Pericardium fibroblast (primary cell): ENCODE measurements at places on chromosomes 1 and 21. TPM values are rescaled to one million over a fixed set of nuclear protein-coding genes. Genes with fewer than 3 reads are reported as not detected.

The GBP4 gene
- 0.17 and 0.70 TPM in 2 replicates for total RNA-seq

The OR2G6 gene
- total RNA-seq: not detected in 2 replicates

The SLC44A3 gene
- 0.34 and 0.70 TPM in 2 replicates for total RNA-seq

The UBXN10 gene
- under 0.01 TPM in 1 of 2 replicates, not detected in the other for total RNA-seq

The MYOC gene
- 0.82 TPM in 1 of 2 replicates, not detected in the other for total RNA-seq

The NFASC gene
- total RNA-seq: 3.2 and 13.0 TPM in 2 replicates

The ADAMTS5 gene
- total RNA-seq: 4.4 and 17.4 TPM in 2 replicates

The S100A8 gene
- total RNA-seq: not detected in 2 replicates

The MYOG gene
- 8.9 TPM in 1 of 2 replicates, not detected in the other for total RNA-seq

The SLC19A1 gene
- total RNA-seq: 6.1 and 7.6 TPM in 2 replicates

The GJA8 gene
- total RNA-seq: not detected in 2 replicates
